ENCODE measurements at places on chromosomes 7 and 10. TPM values are rescaled to one million over a fixed set of nuclear protein-coding genes. Genes with fewer than 3 reads are reported as not detected.
A peak's percentile ranks its signal among the peaks of the same experiment; 100 is the strongest.

DNA sequence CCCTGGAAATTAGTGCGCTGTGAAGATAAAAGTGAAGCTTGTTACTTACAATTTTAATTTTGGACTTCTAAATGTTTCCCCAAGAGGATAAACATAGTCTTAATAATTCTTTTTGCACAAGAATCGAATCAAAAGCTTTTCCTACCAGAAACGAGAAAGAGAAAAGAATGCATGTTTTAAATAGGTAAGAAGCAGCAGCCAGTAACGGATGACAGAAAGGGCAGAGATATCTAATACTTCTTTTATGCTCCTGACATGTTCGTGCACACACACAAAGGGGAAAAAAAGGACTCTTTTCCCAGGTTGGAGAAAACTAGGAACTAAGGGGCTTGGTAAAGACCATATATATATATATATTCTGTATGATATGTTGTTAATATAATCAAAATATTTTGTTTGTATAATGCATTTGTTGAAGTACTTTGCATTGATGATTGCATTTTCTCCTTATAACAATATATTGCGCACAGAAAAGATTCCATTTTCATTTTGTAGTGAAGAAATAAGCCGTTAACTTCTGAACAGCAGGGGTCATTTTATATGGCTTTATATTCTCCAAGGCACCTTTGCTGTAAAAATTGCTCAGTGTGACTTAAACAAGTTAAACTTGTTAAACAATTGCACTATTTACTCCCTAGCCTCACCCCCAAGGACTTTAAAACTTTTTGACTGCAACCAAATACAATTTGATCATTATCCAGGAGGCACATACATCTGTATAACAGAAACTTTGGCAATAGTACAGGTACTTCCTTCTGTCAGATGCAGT lies 2.2 kb downstream of the PRKAR2B start:
- H3K27ac ChIP-seq = no peak overlapping the region
- no peaks in the 10 kb centered on the region for H3K36me3 ChIP-seq
- H3K4me1 ChIP-seq = no peaks in the 10 kb centered on the region

- no peak for DNase-seq
- no peak overlapping the region for H3K4me3 ChIP-seq
- no peaks in the 10 kb centered on the region for H3K27me3 ChIP-seq
- no peak overlapping the region for H3K27ac ChIP-seq
- no peaks in the 10 kb centered on the region for H3K36me3 ChIP-seq
Observed at GRCh38 chr10:126131341-126131740, 235.0 kb downstream of the FANK1 start.

DNA sequence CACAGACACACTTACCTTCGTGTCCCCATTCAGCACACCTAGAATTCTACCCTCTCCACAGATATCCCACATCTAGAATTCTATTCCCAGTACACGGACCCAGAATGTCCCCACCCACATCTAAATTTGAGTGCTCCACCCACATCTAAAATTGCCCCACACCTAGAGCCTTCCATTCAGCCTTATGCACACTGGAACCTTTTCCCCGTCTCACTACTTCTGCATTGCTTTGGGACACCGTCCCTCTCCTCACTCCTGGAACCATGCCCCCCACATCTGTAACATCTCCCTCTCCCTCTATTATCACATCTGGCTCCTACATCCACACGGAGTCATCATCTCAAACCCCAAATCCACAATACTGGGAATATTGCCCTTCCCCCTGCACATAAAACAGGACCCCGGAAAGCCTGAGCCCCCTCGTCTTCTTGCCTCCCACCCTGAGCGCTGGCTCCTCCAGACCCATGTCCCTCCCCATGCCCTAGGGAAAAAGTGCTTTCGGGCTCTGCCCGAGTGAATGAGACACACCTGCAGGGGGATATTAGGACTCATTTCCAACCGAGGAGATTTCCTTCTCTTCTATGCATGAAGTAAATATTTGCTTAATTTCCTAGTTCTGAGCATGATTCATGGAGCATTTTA lies 125.8 kb upstream of the UNC5B start:
- no peaks in the 10 kb centered on the region for H3K27me3 ChIP-seq
- no peak overlapping the region for H3K4me3 ChIP-seq
- no peaks in the 10 kb centered on the region for H3K36me3 ChIP-seq
- no peak overlapping the region for H3K27ac ChIP-seq

CUEDC2 gene
- 61.7 TPM for total RNA-seq

JAZF1 gene
- total RNA-seq = 11.3 TPM

DMBT1 gene
- total RNA-seq = 0.15 TPM

GRCh38 chr10:86855513-86855912 lies 99.1 kb downstream of the BMPR1A start:
- no peak overlapping the region for H3K27ac ChIP-seq
- no peak for DNase-seq
- no peaks in the 10 kb centered on the region for H3K36me3 ChIP-seq

GRCh38 chr7:41170466-41170865 lies 532.4 kb downstream of the INHBA start:
- no peak overlapping the region for H3K4me3 ChIP-seq
- no peaks in the 10 kb centered on the region for H3K27me3 ChIP-seq
- no peaks in the 10 kb centered on the region for H3K36me3 ChIP-seq
- no peak overlapping the region for H3K27ac ChIP-seq
- no peaks in the 10 kb centered on the region for H3K4me1 ChIP-seq
- DNase-seq = no peak

GRCh38 chr10:71835671-71836595 lies 15.1 kb downstream of the PSAP start:
- H3K27ac ChIP-seq = no peak overlapping the region
- peak; percentile 71 for DNase-seq
- no peak overlapping the region for H3K4me3 ChIP-seq
- H3K27me3 ChIP-seq = no peaks in the 10 kb centered on the region

DNA sequence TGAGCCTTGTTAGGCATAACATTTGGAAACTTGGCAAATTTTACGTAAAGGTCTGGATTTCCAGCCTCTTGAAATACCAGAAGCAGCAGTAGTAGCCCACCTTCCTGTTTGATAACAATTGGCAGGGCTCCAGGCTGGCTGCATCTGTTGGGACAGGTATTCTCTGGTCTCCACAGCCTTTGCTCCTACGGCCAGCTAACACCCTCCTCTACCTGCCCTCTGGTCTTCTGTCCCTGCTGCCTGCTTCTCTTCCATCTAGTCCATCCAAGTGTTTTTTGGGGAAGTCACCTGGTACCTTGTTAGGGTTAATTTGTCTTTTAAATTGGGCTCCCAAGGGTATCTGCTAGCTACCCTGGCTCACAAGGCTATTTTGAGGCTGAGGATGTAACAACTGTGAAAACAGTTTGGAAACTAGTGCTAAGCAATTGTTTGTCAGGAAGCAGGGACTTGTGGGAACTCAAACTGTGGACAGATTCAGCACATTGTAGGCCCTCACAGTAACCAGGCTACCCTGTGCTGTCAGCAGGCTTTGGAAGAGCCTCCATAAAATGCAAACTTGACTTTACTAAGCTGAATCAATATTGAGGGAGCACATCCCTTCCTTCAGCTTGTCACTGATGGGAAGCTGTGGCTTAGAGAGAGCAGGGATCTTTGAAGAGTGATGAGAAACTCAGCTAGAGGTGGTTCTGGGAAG lies 8.5 kb downstream of the RPS24 start:
- no peak for DNase-seq
- no peaks in the 10 kb centered on the region for H3K36me3 ChIP-seq
- no peak overlapping the region for H3K27ac ChIP-seq

DNA sequence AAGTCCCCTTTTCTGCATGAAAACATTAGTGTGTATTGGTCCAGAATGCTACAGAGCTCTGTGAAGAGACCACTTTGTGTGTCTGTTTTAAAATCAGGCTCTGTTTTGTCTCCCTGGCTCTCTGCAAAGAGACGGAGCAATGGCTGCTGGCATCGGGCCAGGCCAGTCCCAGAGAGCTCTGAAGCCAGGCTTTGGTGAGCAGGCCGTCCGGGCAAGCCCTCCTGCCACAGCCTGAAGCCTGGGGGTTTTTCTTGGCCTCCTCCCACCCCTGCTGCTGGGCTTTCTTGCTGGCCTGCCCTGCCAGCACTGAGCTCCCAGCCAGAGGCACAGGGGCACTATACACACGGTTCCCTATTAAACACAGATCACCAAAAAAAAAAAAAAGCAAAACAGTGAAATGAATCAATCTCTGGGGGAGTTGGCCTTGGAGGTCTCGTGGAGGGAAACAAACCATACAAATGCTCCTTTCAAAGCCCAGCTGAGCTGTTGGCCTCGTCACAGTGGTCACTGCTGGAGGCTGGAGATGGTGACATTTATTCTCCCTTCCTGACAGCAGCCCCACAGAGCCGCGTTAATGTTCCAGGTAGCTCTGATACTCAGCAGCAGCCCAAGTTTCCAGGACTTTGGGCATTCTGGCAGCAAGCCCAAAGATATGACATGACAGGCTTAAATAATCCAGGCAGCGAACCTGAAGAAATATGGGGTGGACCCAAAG lies 237.2 kb downstream of the TCF7L2 start:
- no peaks in the 10 kb centered on the region for H3K36me3 ChIP-seq
- no peak overlapping the region for H3K4me3 ChIP-seq
- peak; percentile 53 for DNase-seq
- H3K4me1 ChIP-seq = peaks cover 5% of the 10 kb centered on the region
- H3K27ac ChIP-seq = no peak overlapping the region

LAMTOR4 gene
- 204 TPM for total RNA-seq

ARHGEF35 gene
- 4.3 TPM for total RNA-seq

DNA sequence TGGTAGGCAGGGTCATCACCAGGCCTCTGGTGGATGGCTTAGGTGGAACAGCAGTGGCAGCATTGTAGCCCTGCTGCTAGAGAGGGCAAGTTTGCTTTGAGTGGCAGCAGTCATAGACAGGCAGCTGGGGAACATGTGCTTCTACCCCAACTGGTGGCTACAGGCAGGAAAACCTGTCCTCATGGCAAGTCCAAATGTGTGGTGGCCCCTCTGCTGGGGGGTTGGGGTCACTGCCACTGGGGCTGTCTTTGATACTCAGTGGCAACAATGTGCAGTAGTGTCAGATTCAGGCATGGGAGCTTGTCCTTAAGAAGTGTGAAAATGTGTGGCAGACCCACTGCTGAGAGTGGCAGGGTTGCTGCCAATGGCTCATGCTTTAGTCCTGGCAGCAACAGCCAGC lies 186.2 kb upstream of the NPSR1 start:
- H3K4me1 ChIP-seq = no peaks in the 10 kb centered on the region
- no peak overlapping the region for H3K4me3 ChIP-seq
- H3K36me3 ChIP-seq = no peaks in the 10 kb centered on the region

- H3K27me3 ChIP-seq = no peaks in the 10 kb centered on the region
- no peak overlapping the region for H3K27ac ChIP-seq
- H3K4me1 ChIP-seq = peaks cover 4% of the 10 kb centered on the region
- H3K36me3 ChIP-seq = no peaks in the 10 kb centered on the region
Observed at GRCh38 chr10:98346847-98347246, 68.1 kb downstream of the PYROXD2 start.

PNLIPRP2 gene
- 1.4 TPM for total RNA-seq

- no peaks in the 10 kb centered on the region for H3K36me3 ChIP-seq
- no peak overlapping the region for H3K4me3 ChIP-seq
- H3K27ac ChIP-seq = no peak overlapping the region
Observed at GRCh38 chr10:24434961-24435360, 226.0 kb downstream of the KIAA1217 start.

HOXA4 gene
- 34.0 TPM for total RNA-seq

GRCh38 chr10:119355930-119356329 lies 148.6 kb downstream of the GRK5 start:
- no peaks in the 10 kb centered on the region for H3K36me3 ChIP-seq
- H3K4me1 ChIP-seq = no peaks in the 10 kb centered on the region
- DNase-seq = no peak

SCIN gene
- total RNA-seq = 5.1 TPM

FAM237B gene
- total RNA-seq = not detected

- no peak overlapping the region for H3K27ac ChIP-seq
- no peak overlapping the region for H3K4me3 ChIP-seq
- H3K27me3 ChIP-seq = no peaks in the 10 kb centered on the region
- H3K4me1 ChIP-seq = no peaks in the 10 kb centered on the region
- no peaks in the 10 kb centered on the region for H3K36me3 ChIP-seq
Observed at GRCh38 chr10:35554461-35555056, 50.6 kb upstream of the GJD4 start.

NEUROG3 gene
- not detected for total RNA-seq

DNA sequence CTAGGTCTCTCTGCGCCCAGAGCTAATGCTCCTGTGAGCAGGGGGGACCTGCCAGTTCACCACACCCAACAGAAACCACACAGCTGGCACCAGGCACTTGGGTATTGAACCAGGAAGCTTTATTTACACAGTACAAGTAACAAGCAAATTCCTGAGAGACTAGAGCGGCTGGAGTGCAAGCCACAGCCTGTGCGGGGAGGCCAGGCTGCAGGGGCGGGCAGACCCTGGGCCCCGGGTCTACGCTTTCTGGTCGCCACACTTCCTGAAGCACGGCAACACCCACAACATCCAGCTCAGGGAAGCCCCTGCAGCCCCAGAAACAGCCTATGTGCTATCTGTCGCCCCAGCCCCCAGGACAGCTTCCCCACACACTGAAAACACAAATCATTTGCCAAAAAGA lies 125.0 kb downstream of the FAM53B start:
- peaks cover 15% of the 10 kb centered on the region for H3K4me1 ChIP-seq
- H3K36me3 ChIP-seq = no peaks in the 10 kb centered on the region
- H3K27me3 ChIP-seq = no peaks in the 10 kb centered on the region
- peak overlapping the region; percentile 44 for H3K27ac ChIP-seq

MYOZ1 gene
- 1.0 TPM for total RNA-seq

DNA sequence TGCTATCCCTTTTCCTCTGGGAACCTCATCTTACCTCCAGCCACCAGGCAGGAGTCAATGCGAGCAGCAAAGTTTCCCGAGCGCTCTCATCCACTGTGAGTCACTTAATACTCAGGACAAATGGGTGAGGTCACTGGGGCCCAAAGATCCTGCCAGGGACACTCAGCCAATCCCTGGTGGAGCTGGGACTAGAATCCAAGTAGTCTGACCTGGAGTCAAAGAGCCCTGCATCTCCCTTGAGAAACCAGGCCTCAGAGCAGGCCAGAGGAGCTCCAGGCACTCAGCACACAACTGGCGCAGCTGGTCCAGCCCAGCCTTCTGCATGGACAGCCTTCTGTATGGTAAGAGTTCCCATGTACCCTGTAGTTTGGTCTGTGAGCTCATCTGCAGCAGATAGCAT lies 142.3 kb downstream of the MAPK8 start:
- no peaks in the 10 kb centered on the region for H3K27me3 ChIP-seq
- H3K27ac ChIP-seq = no peak overlapping the region
- H3K36me3 ChIP-seq = no peaks in the 10 kb centered on the region
- no peak overlapping the region for H3K4me3 ChIP-seq
- DNase-seq = no peak

MOSPD3 gene
- total RNA-seq = 16.5 TPM

SPAG6 gene
- total RNA-seq = not detected

LEP gene
- total RNA-seq = 0.23 TPM

ZMIZ2 gene
- 69.8 TPM for total RNA-seq

CCDC146 gene
- 14.0 TPM for total RNA-seq

DNA sequence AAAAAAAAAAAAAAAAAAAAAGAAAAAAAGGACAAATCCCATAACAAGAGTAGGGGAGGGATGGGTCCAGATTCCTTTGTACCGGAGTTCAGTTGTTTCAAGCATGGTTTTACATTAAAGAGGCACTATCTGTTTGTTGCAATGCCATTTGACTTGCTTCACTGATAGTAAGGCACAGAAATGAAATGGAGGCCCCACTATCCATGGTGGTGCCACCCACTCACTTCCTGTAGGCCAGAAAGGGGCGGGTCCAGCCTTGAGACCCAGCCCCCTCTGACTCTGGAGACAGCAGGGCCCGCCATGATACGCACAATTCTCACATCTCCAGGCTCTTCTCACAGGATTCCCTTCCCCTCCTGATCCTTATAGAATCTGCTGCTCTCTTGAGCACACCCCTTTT lies 100.0 kb downstream of the CLEC2L start:
- H3K27me3 ChIP-seq = no peaks in the 10 kb centered on the region
- no peaks in the 10 kb centered on the region for H3K4me1 ChIP-seq
- no peak for DNase-seq
- H3K36me3 ChIP-seq = no peaks in the 10 kb centered on the region
- H3K27ac ChIP-seq = no peak overlapping the region

NPC1L1 gene
- 0.10 TPM for total RNA-seq

Data from ovary (tissue), 10 donors.